ENCODE measurements at places on chromosomes 6 and 20.

DNA sequence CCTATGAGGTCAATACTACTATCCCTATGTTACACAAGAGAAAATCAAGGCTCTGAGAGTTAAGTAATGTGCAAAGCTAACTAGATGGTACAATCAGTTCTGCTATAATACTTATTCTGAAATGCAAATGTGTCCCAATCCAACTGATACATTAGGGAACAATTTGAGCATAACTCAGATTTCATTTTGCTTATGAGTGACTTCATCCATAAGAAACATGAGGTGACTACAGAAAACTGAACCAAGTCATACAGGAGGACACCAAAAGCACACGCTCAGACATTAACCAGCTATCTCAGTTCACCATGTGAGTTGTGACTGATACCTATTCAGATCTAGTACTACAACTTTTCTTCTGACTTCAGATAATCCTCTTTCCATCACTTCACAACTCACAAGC is 179.9 kb upstream of the RUNX2 start:
- no peak for DNase-seq

DNA sequence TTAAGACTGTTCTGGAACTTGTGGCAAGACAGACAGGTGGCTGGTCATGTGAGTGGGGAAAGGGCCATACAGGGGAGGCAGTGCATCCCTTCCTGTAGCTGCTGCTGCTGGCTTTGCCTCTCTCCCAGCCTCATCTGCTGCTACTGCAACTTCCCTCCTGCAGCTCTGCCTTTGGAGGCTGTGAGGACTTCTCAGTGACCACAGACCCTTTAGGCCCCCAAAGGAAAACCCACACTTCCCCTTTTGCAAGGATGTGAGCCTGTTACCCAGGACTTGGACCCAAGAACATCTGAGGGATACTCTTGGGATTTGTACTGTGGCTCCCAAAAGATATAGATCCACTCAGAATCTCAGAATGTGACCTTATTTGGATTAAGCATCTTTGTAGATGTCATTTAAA is 91.0 kb downstream of the TMEM170B start:
- no peak for DNase-seq

GRCh38 chr6:46175446-46175845 is 4.7 kb upstream of the ENPP5 start:
- no peak for DNase-seq

GRCh38 chr20:23602241-23602640 is 3.5 kb downstream of the CST9 start:
- DNase-seq: no peak

DNA sequence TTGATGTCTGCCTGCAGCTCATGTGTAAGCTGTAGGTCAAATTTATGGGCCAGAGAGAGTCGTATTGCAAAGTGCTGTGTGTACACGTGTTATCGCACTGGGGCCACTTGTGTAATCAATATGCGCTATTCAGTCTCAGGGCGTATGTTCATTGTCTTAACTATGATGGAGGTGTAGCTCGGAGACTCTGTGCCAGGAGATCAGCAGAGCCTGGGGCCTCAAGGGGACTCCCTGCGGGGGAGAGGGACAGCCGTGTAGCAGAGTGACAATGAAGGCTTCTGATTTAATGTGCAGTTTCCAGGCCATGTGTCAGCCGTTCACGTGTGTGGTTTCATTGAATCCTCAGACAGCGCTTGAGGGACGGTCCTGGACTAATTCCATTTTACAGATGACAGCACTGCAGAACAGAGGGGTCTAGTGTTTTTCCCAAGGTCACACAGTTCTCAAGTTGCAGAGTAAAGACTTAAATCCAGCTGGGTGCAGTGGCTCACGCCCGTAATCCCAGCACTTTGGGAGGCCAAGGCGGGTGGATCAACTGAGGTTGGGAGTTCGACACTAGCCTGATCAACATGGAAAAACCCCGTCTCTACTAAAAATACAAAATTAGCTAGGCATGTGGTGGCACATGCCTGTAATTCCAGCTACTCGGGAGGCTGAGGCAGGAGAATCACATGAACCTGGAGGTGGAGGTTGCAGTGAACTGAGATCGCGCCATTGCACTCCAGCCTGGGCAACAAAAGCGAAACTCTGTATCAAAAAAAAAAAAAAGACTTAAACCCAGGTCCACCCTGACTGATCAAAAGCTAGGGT is 242.5 kb downstream of the PREX1 start:
- no peak for DNase-seq

DNA sequence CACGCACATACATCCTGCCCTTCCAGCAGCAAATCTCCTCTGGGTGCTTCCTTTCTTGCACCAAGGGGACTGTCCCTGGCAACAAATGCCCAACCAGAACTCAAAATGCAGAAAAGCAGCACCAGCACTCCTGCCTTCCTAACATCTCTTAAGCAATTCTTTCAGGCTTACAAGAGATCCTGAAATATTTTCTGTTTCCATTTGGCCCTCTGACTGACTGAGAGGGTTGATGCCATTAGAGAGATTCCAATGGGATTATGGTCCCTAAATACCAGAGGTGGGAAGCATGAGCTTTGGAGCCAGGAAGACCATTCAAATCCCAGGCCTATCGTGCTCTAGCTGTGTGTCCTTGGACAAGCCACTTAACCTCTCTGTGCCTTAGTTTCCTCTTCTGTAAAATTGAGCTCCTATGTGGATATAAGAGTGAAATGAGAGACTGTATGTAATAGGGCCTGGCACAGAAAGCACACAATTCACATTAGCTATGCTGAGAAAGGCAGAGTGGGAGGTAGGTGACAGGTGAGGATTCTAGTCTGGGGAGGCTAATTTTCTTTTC is 56.8 kb downstream of the PRDM1 start:
- DNase-seq: no peak

DNA sequence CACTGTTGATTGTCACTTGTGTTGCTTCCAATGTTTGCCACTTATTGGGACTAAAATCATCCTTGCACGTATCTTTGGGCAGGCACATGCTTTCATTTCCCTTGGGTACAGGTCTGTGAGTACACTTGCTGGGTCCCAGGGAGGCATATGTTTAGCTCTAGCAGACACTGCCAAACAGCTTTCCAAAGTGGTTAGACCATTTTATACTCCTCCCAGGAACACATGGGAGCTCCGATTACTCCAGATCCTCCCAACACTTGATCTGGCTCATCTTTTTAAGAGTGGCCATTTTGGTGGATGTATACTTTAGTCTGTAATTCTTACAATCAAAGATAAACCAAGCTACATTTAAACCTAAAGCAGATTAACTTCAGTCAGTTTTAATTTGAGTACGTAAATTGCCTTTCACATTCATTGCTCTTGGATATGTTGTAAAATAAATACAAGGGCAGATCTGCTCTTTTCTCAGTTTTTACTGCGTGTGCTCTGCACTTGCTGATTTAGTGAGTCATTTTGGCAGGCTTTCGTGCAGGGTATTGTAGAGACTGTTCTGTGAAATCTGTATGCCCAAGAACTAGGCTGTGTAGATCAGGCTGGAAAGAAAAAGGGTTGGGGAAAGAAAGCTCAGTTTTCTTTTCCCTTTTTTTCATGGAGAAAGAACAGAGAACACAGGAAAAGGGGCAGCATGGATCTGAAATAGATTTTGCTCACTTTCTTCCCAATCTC is 19.5 kb downstream of the SLC22A1 start:
- no peak for DNase-seq

DNA sequence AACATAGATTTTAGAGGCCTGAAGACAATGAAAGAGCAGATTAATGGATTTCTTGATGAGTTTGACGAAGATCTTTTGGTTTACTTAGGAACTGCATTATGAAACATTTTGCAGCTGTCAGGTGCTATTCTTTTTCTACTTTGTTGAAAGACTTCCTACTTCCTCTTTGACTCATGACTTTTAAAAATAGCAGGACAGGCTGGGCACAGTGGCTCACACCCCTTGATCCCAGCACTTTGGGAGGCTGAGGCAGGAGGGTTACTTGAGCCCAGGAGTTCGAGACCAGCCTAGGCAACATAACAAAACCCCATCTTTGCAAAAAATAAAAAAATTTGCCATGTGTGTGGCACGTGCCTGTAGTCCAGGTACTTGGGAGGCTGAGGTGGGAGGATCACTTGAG is 52.0 kb downstream of the ITCH start:
- DNase-seq: no peak

Data from activated naive CD4-positive, alpha-beta T cell treated with Interleukin-2 at 50 U/mL for 16 hours (primary cell).